GM23338 (cell line): ENCODE measurements at places on chromosomes 2 and 18. TPM values are rescaled to one million over a fixed set of nuclear protein-coding genes. Genes with fewer than 3 reads are reported as not detected.

DNA sequence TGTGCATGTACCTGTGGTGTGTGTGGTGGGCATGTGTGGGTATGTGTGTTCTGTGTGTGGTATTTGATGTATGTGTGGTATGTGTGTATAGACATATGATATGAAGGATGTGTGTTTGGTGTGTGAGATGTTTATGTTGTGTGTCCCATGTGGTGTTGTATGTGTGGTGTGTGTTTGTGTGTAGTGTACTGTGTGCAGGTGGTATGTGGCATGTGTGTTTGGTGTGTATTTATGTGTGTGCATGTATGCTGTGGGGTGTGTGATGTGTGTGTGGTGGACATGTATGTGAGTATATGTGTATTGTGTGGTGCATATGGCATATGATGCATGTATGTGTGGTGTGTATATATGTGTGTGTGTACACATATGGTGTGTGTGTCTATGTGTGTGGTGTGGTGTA, 718.8 kb upstream of the SOX11 start:
- DNase-seq, result no peak
- no peaks in the 10 kb centered on the region for H3K36me3 ChIP-seq
- no peak overlapping the region for H3K4me3 ChIP-seq
- no peak overlapping the region for H3K27ac ChIP-seq
- no peaks in the 10 kb centered on the region for H3K27me3 ChIP-seq

GRCh38 chr18:64115881-64116280, 33.0 kb downstream of the LINC00305 start:
- H3K36me3 ChIP-seq, result no peaks in the 10 kb centered on the region
- H3K4me3 ChIP-seq, result no peak overlapping the region
- H3K27me3 ChIP-seq, result no peaks in the 10 kb centered on the region
- H3K4me1 ChIP-seq, result peaks cover 36% of the 10 kb centered on the region

DNA sequence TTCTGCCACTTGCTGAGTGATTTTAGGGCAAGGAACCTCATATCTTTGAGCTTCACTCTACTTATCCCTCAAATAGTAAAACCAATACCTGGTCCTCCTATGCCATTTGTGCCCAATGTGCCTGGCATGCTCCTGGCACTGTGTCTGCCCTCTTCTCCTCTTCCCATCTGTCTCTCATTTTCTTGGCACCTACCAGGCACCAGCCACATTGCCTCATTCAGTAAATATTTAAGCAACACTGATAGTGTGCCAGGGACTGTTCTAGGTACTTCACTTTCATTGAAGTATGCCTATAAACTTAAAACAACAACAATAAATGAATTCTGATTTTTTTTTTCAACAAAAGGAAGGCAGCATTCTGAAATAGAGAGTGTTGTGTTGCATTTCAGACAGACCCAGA, 15.1 kb upstream of the BOD1L2 start:
- no peak for DNase-seq
- H3K36me3 ChIP-seq, result no peaks in the 10 kb centered on the region
- no peaks in the 10 kb centered on the region for H3K27me3 ChIP-seq

DNA sequence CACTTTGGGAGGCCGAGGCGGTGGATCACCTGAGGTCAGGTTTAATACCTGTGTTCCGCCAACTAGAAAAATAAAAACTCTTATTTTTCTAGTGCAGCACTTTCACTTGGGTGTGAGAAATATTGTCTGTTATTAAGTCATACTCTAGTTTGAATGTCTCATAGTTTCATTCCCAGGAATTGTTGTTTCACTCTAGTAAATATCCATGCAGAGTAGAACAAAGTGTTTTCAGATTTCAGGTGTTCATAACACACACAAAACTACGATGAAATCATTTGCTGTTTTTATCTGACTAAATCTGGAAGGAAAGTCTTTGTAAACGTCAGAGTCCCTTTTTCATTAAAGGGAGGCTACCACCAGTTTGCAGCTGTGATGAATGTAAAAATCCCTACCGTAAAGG, 4.0 kb downstream of the FAM117B start:
- H3K27ac ChIP-seq, result no peak overlapping the region
- peaks cover 22% of the 10 kb centered on the region for H3K4me1 ChIP-seq
- H3K36me3 ChIP-seq, result no peaks in the 10 kb centered on the region
- no peak overlapping the region for H3K4me3 ChIP-seq

GRCh38 chr2:70596293-70596692, 42.7 kb upstream of the TGFA start:
- H3K36me3 ChIP-seq, result no peaks in the 10 kb centered on the region
- DNase-seq, result no peak
- H3K27ac ChIP-seq, result no peak overlapping the region
- H3K27me3 ChIP-seq, result no peaks in the 10 kb centered on the region
- H3K4me3 ChIP-seq, result no peak overlapping the region

The GALNT5 gene
- total RNA-seq, result 0.04 and 0.14 TPM in 2 replicates

DNA sequence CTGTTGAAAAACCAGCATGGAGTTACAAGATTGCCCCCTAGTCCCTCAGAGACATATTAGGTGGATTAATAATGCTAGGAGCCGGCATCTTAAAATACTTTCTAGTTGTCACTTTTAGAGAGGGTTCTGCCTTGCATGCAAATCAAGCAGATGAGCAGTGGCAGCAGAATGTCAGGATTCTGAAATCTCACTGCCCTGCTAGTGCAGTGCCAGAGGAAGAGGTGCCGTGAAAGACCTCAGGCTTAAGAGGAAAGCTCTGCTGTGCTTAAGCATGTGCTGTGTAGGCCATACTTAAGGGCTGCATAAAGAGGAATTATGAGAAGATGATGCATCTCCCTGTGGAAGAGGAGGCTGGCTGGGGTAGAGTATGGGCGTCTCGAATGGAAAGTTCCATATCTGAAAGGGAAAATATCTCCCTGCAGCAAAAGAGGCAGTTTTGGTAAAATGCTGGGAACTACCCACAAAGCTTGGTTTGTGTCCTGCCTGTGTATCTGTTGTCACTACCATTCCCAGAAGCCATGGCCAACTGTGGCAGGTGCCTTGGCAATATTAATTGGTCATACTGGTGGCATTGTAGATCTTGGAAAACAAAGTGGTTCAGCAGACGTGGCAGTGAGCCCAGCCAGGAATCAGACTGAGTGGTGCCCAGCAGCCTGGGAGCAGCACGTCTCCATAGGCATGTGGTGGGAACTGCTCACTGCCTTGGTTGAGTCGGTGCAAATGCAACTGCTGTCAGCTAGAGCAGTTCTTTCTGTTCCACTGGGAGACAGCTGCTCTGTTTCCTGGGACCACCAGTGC, 131.9 kb downstream of the EVA1A start:
- peaks cover 48% of the 10 kb centered on the region for H3K4me1 ChIP-seq
- no peaks in the 10 kb centered on the region for H3K36me3 ChIP-seq
- H3K27me3 ChIP-seq, result no peaks in the 10 kb centered on the region
- no peak overlapping the region for H3K27ac ChIP-seq
- no peak for DNase-seq

The ANKRD30B gene
- total RNA-seq, result not detected in 2 replicates

DNA sequence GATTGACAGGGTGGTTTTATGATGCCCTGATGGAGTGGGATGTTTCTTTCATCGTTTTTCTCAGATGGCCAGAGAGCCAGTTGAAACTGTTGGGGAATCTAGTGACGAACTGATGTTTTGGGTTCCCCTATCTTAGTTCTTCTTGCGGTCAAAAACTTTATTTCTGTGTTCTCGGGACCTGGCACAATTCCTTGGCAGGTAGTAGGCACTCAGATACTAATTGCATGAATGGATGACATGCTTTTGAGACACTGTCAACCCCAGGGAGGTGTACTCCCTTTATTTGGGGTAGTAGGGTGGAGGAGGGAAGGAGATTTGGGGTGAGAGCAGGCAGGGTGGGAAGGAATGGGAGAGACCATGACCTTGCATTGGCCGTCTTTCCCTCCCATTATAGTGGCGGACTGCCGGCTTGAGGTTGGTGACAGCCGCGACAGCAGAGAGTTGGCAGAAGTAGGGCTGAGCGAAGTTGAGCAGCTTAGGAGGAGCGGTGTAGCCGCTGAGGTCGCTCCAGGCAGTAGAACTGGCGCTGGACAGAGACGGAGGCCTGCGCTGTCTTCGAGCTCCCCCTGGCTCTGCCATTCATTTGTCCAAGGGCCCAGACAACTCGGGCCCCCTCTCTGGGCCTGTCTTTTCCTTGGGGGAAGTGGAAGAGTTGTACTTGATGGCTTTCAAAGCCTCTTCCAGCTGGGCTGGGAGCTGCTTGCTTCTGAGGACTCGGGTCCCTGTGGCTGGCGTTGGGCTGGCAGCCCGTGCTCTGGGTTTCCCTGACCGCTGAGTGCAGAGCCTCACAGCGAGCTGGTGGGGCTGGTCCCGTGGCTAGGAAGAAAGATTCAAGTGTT, 2.6 kb downstream of the TET3 start:
- H3K4me1 ChIP-seq, result peaks cover 46% of the 10 kb centered on the region
- H3K36me3 ChIP-seq, result peaks cover 5% of the 10 kb centered on the region; the same call in 1 of the 2 replicates
- peaks cover 26% of the 10 kb centered on the region for H3K27me3 ChIP-seq
- no peak overlapping the region for H3K27ac ChIP-seq
- DNase-seq, result peak; percentile 32

The CELF4 gene
- total RNA-seq, result 2.6 and 3.6 TPM in 2 replicates

- no peaks in the 10 kb centered on the region for H3K36me3 ChIP-seq
- no peak for DNase-seq
- peaks cover 10% of the 10 kb centered on the region for H3K4me1 ChIP-seq
- H3K27ac ChIP-seq, result no peak overlapping the region
- H3K4me3 ChIP-seq, result no peak overlapping the region
- H3K27me3 ChIP-seq, result no peaks in the 10 kb centered on the region
These were observed 535.7 kb upstream of the ZEB2 start for GRCh38 chr2:145055651-145056050.

DNA sequence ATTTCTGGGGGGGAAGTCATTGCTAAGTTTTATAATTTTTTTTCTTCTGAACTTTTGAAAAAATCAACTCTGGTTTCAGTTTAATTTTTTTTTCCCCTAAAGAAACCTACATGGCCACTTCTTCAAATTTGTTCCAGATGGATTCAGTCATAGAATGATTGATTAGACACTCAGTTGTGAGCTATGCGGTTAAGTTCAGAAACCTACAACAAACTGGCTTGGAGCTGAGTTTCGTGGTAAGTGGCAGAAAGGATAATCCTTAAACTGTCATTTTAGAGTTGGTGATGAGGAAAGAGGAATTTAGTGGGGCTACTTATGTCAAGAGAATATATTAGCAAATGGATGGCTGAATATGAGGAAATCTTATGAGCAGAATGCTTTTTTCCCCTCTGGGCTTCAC, 23.7 kb downstream of the EFEMP1 start:
- DNase-seq, result no peak
- no peaks in the 10 kb centered on the region for H3K4me1 ChIP-seq
- H3K36me3 ChIP-seq, result no peaks in the 10 kb centered on the region
- no peak overlapping the region for H3K4me3 ChIP-seq

DNA sequence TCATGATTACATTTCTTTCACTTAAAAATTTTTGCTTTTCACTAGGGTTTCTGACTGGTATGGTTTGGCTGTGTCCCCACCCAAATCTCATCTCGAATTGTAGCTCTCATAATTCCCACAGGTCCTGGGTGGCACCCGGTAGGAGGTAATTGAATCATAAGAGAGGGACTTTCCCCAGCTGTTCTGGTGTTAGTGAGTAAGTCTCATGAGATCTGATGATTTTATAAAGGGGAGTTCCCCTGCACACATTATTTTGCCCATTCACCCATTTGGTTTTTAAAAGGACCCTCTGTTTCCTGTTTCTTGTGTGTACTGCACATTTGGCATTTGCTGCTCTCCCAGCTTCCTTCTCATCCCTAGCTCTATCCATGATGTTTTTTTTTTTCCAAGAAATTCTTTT, 27.8 kb upstream of the NETO1 start:
- no peak overlapping the region for H3K27ac ChIP-seq
- H3K4me1 ChIP-seq, result no peaks in the 10 kb centered on the region

- no peak for DNase-seq
- H3K36me3 ChIP-seq, result peaks cover 3% of the 10 kb centered on the region; the same call in 1 of the 2 replicates
- peaks cover 14% of the 10 kb centered on the region; the same call in 1 of the 2 replicates for H3K27me3 ChIP-seq
- H3K4me1 ChIP-seq, result no peaks in the 10 kb centered on the region
These were observed 48.2 kb upstream of the FOXI3 start for GRCh38 chr2:88500691-88501090.

DNA sequence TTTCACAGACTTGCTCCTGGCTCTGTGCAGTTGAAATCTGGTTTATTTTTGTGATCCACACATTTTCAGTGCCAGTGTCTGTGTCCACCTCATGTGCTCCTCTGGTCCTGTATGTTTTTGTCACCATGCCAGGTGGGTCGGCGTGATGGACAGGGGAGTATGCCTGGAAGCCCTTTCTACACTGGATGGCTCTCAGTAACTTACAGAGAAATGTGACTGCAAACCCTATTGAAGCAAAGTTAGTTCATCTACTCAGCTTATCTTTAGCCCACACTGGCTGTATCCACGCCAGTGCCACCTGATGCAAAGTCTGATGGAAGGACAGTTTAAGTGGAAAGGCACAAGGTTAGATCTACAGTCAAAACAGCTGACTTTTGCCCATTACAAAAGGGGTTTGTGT, 4.3 kb downstream of the IMPA2 start:
- no peak overlapping the region for H3K27ac ChIP-seq
- DNase-seq, result no peak
- H3K4me1 ChIP-seq, result peaks cover 63% of the 10 kb centered on the region
- H3K4me3 ChIP-seq, result no peak overlapping the region

The DSG4 gene
- total RNA-seq, result not detected in 2 replicates

DNA sequence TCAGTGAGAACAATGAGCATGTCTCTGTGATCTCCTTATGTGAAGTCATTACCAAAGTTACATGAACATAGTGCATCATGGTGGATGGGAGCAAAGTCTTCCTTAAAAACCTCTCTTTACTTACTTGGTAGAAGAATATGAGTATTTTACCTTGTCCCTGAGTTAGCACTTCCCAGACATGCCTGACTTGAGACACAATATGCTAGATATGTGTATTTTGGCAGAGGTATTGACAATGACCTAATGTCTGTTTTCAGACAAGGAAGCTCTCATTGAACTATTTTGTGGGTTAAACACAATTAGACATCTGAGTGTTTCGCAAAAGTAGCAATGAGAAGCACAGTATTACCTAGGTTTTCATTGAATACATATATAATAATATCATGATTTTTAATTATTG, 99.1 kb upstream of the MC4R start:
- DNase-seq, result no peak
- H3K4me3 ChIP-seq, result no peak overlapping the region
- no peak overlapping the region for H3K27ac ChIP-seq
- no peaks in the 10 kb centered on the region for H3K36me3 ChIP-seq
- H3K27me3 ChIP-seq, result no peaks in the 10 kb centered on the region
- H3K4me1 ChIP-seq, result no peaks in the 10 kb centered on the region

- peaks cover 10% of the 10 kb centered on the region for H3K4me1 ChIP-seq
- DNase-seq, result peak; percentile 95
- H3K27me3 ChIP-seq, result peaks cover 5% of the 10 kb centered on the region; the same call in 1 of the 2 replicates
- no peaks in the 10 kb centered on the region for H3K36me3 ChIP-seq
These were observed 5.5 kb downstream of the TMBIM1 start for GRCh38 chr2:218286570-218287459.

DNA sequence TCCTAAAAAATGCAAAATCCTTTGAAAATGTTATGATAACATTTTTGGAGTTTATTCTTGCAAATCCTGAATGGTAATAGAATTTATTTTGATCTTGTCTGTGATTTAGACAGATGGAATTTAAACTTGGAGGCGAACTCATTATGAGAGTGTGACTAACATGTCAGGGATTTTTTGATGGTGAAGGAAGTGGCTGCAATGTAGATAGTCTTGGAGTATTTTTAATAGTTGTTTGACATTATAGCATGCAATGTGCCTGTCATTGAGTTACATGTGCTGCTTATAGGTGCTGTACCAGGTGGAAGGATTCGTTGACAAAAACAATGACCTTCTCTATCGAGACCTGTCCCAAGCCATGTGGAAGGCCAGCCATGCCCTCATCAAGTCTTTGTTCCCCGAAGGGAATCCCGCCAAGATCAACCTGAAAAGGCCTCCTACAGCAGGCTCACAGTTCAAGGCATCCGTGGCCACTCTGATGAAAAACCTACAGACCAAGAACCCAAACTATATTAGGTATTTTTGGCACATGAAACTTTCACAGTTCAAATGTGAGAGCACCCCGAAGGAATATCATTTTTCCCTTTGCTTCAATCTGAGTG, 141.8 kb downstream of the MYO1B start:
- H3K27me3 ChIP-seq, result no peaks in the 10 kb centered on the region
- H3K36me3 ChIP-seq, result peaks cover 34% of the 10 kb centered on the region
- no peak overlapping the region for H3K27ac ChIP-seq
- no peak overlapping the region for H3K4me3 ChIP-seq
- DNase-seq, result no peak
